ENCODE measurements at places on chromosomes 2 and 18.

GRCh38 chr2:75192496-75192895, 6.8 kb downstream of the TACR1 start:
- DNase-seq = no peak

- peak; percentile 70 for DNase-seq
These were observed 396.8 kb downstream of the NCKAP5 start for GRCh38 chr2:133171393-133172004.

- DNase-seq = no peak
These were observed 38.0 kb downstream of the RNF152 start for GRCh38 chr18:61854578-61855448.

- DNase-seq = peak; percentile 8
These were observed 28.8 kb upstream of the GPR55 start for GRCh38 chr2:230953845-230954244.

DNA sequence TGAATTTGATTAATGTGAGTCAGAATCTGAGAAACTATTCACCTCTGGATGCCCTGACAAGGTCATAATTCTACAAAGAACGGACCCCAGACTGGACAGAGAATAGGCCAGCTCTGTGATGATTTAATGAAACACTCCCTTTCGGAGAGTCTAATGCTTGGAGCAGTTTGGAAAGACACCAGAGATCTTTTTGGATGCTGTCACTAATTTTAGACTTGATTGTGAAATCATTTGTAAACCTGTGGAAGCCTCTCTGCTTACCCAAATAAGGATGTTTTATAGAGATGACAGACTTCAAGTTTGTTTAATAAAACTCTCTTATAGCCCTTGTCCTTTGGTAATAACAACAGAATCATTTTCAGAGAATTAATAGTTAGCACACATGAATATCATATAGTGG, 83.5 kb downstream of the MYL12B start:
- DNase-seq = no peak

DNA sequence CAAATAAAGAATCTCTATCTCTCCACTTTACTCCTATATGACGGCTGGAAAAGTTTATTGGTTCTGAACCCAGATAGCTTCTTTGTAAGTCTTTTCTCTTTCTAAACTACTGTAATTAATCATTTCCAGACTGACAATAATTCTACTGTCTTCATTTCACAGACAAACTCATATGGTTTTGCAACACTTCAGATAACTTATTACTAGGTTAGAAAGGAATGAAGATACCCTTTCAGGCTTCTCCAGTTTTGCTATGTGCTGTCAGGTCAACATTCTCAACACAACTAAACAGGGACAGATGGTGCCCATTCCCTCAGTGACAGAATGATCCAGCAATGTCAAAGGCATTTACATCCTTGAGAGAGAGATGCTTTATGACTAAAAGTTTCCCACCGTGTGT, 198.5 kb upstream of the ITGA4 start:
- DNase-seq = no peak

GRCh38 chr2:66582987-66583880, 148.3 kb downstream of the MEIS1 start:
- no peak for DNase-seq

DNA sequence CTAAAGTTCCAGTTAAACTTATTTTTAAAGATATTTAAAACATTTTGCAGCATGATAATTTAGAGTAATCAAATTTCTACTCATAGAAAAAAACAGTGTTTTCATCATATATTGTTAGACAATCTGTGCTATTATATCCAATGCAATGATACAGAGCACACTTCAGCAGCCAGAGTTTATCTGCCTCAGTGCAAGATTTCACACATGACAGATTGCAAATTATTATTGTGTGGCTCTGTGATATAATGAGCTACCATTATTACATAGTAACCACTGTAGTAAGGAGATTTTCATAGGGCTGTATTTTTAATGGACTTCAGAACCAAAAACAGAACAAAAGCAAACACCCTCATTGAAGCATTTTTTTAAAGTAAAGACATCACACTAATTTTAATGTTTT, 762.4 kb downstream of the DSC3 start:
- no peak for DNase-seq

- DNase-seq = no peak
These were observed 3.0 kb upstream of the ITSN2 start for GRCh38 chr2:24363301-24363700.

DNA sequence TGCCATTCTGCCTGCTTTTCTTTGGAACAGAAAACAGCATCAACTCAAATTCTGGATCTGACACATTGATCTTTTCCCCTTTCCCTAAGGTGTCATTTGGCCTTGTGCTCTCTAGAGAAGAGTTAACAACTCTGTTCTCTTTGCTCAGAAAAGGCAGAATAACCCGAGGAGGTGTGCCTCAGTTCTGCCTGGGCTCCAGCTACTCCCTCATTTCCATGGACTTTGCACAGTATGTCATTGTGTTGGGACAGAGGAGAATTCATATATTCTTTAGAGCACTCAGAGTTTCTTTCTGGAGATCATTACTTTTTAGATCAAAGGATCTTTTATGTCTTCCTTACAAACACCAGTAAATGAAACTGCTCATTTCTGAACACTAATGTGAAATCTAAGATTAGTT, 249.1 kb downstream of the PHLPP1 start:
- no peak for DNase-seq

DNA sequence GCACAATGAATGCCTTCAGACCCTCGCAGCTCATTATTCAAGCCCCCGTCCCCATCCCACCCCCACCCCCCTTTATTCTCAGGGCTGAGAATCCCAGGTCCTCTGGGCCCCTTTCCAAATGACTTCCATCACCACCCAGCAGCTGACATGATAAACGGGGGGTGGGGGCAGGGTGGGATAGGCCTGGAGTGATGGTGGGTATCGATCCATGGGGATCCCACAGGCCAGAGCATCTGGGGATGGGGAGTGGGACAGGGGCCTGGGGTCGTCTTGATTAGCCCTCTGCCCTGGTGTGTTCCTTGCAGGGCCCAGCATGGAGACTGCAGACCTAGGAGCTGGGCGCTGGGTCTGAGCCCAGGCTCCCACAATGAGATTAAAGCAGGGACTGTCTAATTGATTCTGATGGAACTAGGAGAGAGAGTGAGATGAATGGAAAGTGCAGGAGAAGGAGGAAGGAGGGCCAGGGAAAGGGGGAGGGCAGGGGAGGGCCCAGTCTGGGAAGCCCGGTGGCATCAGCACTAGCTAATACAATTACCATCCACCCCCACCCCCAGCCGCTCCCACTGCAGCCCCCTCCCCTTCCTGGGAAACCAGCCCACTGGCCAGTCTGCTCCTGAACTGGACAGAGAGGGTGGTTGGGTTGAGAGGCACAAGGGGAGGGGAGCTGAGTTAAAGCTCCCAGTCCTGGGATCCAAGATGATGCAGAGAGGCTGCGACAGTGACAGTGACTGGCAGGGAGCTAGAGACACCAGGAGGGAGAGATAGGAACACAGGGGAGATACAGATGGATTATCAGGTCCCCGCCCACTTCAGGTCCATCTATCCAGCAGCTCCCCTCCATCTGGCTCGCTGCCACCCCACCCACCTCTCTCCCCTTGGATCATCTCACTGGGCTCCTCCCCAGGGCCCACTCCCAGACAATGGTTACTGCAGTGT, 13.1 kb upstream of the TNS1 start:
- DNase-seq = no peak

- no peak for DNase-seq
These were observed 377.2 kb downstream of the LRATD1 start for GRCh38 chr2:15009681-15010080.

GRCh38 chr2:205495819-205496218, 186.5 kb upstream of the NRP2 start:
- DNase-seq = no peak

- no peak for DNase-seq
These were observed 983 bp downstream of the CXXC1 start for GRCh38 chr18:50286391-50287027.

DNA sequence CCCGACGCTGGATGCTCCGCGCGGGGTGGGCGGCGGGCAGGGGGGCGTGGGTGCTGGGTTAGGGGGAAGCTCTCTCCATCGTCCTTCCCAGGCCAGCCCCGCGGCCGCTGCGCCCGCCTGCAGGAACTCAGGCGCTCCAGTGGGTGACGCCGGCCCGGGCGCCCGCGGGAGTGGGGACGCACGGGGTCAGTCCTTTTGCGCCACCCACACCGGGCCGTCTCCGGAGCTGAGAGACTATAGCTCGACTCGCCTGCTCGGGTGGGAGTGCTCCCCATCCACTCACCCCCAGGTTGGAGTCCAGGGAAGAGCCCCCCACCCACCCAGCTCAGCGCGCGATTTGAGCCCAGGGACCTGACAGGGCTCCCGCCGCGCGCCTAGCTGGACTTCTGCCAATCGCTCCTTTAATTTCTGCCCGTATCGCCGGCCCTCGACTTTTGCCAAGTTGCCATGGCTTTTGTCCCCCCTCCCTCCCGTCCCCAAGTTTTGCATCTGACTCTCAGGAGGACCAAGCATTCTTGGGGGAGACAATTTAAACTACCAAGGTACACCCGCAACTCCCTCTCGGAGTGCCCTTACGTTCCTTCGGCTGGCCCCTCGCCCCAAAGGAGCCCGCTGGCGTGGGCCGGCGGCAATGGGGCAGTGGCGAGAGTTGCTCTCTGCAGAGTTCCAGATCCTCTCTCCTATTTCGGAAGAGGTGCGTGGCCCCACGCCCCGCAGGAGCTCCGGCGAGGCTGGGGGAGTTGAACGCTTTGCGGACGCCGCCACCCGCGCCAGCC, 205.8 kb upstream of the SMAD2 start:
- DNase-seq = no peak

- no peak for DNase-seq
These were observed 54.0 kb upstream of the GPR45 start for GRCh38 chr2:105187531-105187930.

DNA sequence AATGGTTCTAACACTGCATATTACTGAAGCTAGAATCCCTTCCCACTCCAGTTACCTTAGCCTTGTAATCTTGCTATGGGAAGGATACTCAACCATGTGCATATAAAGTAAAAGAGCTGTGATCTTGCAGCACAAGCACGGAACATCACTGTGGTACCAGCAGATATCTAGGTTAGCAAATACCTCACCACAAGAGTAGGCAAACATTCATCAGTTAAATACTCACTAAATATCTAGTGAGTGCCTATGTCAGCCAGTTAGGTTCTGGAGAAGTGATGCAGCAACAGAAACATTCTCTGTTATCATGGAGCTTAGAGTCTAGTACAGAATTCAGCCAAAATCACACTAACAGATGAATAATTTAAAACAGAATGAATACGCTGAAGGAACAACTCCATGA, 349.6 kb upstream of the UBE2E3 start:
- no peak for DNase-seq

GRCh38 chr2:136796339-136796738, 31.0 kb downstream of the THSD7B start:
- no peak for DNase-seq

- DNase-seq = no peak
These were observed 167.3 kb downstream of the NYAP2 start for GRCh38 chr2:225566798-225567197.

DNA sequence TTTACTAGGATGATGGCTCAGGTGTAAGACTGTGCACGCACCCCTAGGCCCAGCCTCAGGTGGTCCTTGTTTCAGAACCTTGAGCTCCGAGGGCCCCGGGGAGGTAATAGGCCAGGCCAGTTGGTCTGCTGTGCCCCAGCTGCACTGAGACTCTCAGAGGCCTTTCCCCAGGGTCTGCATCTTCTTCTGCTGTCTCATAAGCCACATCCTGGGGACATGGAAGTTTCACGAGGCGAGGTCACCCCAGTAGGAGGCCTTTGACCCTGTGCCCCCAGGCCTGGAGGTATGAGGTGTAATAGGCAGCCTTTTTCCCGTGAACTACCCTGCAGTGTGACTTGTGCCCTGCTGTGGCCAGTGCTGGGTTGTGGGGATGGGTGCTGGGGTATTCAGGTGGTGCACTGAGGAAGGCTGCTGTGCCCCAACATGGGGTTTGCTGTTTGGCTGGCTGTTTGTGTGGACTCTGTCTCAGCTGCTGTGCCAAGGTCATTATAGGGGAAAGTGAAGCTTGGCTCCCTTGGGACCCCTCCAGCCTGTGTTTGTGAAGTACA, 6.9 kb downstream of the OXER1 start:
- no peak for DNase-seq

- no peak for DNase-seq
These were observed 182.9 kb downstream of the VWC2L start for GRCh38 chr2:214593727-214594126.

GRCh38 chr2:172467382-172467781, 40.0 kb downstream of the ITGA6 start:
- peak; percentile 34 for DNase-seq

DNA sequence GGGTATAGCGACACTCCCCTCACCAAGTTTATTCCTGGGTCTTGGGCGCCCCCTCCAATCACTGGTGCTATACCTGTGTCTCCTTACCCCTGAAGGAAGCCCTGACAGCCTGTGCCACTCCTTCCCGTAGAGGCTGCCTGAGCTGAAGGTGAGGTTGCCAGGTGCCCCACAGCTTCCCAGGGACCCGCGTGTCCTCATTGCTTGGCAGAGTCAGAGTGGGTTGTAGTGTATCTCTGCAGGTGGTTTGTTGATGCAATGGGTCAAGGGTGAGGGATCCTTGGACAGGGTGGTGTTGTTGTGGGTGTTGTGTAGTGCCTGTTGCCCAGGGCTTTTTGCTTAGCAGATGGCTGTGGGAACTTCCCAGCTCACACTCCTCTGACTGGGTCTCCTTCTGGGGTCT, 438.7 kb upstream of the FSIP2 start:
- DNase-seq = no peak

DNA sequence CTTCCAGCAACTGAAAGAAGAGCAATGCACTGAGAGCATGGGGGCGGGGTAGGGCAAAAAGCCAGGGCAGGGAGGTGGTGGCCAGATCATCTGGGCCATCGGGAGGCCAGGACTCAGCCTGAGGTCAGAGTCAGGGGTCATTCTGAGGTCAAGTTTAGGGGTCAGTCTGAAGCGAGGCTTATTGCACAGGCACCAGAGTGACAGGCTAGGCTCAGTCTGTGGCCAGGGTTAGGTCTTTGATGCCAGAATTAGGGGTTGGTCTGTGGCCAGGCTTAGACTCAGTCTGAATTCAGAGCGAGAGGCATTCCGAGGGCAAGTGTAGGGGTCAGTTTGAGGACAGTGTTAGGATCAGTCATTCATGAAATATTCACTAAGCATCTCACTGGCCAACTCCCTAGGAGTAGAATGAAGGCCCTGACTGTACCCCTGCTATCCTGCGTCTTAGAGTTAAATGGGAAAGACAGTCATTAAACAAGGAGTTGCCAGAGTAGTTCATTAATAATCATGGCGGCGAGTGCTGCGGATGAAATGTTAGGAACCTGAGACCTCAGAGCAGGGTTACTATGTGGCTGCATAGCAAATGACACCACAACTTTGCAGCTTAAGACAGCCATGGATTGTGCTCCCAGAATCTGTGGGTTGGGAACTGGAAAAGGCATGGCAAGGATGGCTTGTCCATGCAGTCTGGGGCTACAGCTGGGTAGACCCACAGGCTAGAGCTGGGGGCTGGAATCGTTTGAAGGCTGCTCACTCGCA, 198.7 kb downstream of the CYP26B1 start:
- DNase-seq = no peak

DNA sequence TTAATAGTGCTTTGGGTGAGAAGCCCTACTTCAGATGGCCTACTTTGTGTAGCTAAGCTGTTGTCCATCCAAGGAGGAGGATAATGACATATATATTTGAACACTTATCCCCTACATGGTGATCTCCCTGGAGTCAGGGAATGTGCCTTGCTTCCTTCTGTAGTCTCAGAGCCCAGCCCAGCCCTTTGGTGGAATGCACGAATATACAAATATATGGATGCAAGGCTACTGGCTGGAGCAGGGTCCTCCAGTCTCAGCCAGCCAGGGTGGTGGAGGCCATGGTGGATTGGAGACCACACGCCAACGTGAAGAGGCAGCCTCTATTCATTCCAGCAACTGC, 150.6 kb upstream of the RIOK3 start:
- no peak for DNase-seq

GRCh38 chr2:9889812-9890261, 46.6 kb downstream of the TAF1B start:
- DNase-seq = no peak

Data from Kasumi-1 (cell line).